ENCODE measurements at places on chromosomes 2 and 18. TPM values are rescaled to one million over a fixed set of nuclear protein-coding genes. Genes with fewer than 3 reads are reported as not detected.

Gene CCBE1
- 0.36 TPM for total RNA-seq

Gene TMEFF2
- not detected for total RNA-seq

Gene MOGAT1
- not detected for total RNA-seq

Gene IL1R2
- 3.3 TPM for total RNA-seq

Gene CACNB4
- total RNA-seq: 14.3 TPM

Gene LHCGR
- 0.42 TPM for total RNA-seq

Gene EN1
- not detected for total RNA-seq

Gene CTNNA2
- total RNA-seq: not detected

Gene ADNP2
- 20.1 TPM for total RNA-seq

Gene PSD4
- total RNA-seq: 17.8 TPM

Gene YPEL5
- total RNA-seq: 106 TPM

Gene EFR3B
- 1.3 TPM for total RNA-seq

Gene CD207
- 0.78 TPM for total RNA-seq

Gene PCARE
- not detected for total RNA-seq

Gene STEAP3
- total RNA-seq: 20.3 TPM

Gene CREB1
- 88.7 TPM for total RNA-seq

Gene ALPG
- not detected for total RNA-seq

Gene CRYBA2
- total RNA-seq: not detected

Gene UGT1A3
- total RNA-seq: not detected

Gene SFTPB
- total RNA-seq: 1.7 TPM

Gene RIT2
- total RNA-seq: not detected

Gene FLACC1
- 6.7 TPM for total RNA-seq

Gene PSME4
- total RNA-seq: 51.8 TPM

Gene KIF1A
- total RNA-seq: 0.72 TPM

Gene CFC1
- total RNA-seq: not detected

Gene ARHGAP25
- 6.8 TPM for total RNA-seq

Gene DLX2
- not detected for total RNA-seq

Gene SRD5A2
- total RNA-seq: not detected

Gene DLGAP1
- 6.6 TPM for total RNA-seq

Gene IL36G
- not detected for total RNA-seq

Gene TRIM43
- total RNA-seq: not detected

Gene ANKRD30BL
- not detected for total RNA-seq

Gene REEP1
- total RNA-seq: 12.3 TPM

Gene LINC00305
- not detected for total RNA-seq

Gene NTSR2
- total RNA-seq: not detected

Gene NCKAP5
- 7.5 TPM for total RNA-seq

Gene PTPN4
- 20.4 TPM for total RNA-seq

Gene TEKT4
- total RNA-seq: not detected

Gene GNLY
- total RNA-seq: 2.1 TPM

Gene MARCHF4
- total RNA-seq: not detected

Gene LRATD1
- 2.0 TPM for total RNA-seq

Gene ONECUT2
- total RNA-seq: 0.32 TPM

Gene ABCG5
- total RNA-seq: not detected

Gene DSG1
- total RNA-seq: not detected

Gene SNED1
- 149 TPM for total RNA-seq

Gene LGALSL
- total RNA-seq: 26.8 TPM

Gene GCG
- total RNA-seq: not detected

All from aorta (tissue), 5 donors.